B cell (primary cell): ENCODE measurements at places on chromosomes 13 and 19. TPM values are rescaled to one million over a fixed set of nuclear protein-coding genes. Genes with fewer than 3 reads are reported as not detected.

ACP5 gene
- total RNA-seq: 151 and 158 TPM in 2 replicates

- no peak for DNase-seq
Measured at GRCh38 chr13:21796066-21796465, 125.2 kb downstream of the FGF9 start.

- no peak for DNase-seq
Measured at GRCh38 chr13:55613429-55614187, 1527.1 kb upstream of the PRR20A start.

GRCh38 chr13:64675255-64675892 lies 2554.8 kb downstream of the PCDH9 start:
- DNase-seq: no peak
